ENCODE measurements at places on chromosomes 2 and 18.

DNA sequence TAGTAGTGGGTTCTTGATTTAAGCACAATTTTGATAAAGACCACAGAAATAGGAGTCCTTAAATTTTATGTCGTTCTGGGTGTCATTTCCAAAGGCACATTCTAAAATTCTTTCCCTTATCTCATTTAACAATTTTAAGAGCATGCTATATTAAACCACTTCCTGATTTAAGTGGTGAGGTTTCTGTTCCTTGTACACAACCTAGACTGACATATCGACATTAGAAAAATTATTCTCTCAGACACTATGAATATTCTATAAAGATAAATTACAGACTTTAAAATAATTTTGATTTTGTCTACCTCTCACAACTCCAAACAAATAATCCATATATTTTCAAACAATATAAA is 923.8 kb downstream of the LRP1B start:
- no peak for DNase-seq

DNA sequence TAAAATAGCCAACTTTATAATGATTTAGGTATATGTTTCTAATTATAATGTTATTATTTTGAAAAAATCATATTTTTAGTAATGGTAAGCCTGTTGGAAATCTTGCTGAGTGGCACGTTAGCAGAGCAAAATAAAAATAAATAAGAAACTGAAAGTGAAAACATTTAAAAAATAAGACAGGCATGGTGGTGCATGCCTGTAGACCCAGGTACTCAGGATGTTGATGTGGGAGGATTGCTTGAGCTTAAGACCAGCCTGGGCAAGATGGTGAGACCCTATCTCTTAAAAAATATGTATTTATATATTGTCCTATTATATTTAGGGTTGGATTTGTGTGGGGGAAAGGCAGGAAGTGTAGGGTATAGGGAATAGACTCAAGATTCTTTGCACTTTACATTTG is 15.8 kb upstream of the ANKRD12 start:
- DNase-seq, result no peak

DNA sequence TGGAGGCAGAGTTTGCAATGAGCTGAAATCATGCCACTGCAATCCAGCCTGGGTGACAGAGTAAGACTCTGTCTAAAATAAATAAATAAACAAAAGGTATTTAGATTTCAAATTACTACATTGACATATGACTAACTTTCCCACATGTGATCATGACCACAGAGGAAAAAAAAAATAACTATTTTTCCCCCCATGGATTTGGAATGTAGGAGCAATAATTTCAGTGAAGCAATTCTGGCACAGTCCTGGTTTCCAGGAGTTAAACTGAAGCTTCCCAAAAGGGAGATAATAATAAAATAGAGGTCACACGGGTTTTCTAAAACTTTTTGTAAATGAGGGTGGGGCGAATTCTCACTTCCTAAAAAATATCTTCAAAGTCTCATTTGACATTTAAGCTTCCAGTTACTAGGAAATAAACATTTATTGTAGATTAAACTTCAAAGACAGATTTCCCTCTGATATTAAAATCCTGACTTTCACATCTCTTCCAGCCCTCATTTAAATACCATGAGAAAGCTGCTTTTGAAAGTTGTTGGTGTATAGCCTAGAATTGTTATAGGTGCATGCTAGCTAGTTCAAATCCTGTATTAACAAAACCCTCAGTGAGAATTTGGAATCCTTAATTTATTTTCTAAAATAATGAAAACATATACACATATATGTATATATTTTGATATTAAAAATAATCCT is 20.7 kb downstream of the SLC19A3 start:
- no peak for DNase-seq

- no peak for DNase-seq
Measured at GRCh38 chr2:43751476-43751990, 22.3 kb upstream of the DYNC2LI1 start.

DNA sequence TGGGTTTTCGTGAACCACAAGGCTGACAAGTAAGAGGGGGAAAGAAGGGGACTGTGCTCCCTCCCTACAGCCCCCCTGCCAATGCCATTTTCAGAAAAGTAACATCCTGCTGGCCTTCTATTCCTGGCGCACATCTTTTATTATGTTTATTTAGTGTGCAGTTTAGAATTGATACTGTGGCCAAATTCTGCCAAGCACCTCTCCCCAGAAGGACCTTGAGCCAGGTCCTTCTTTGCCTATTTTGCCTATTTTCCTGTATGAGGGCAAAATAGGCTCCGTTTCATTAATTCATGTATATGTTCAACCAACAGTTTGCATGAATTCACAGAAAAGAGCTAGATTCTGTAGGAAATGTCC is 136.0 kb downstream of the MYO3B start:
- no peak for DNase-seq

GRCh38 chr18:51513517-51513916 is 316.0 kb upstream of the MEX3C start:
- no peak for DNase-seq

GRCh38 chr2:127226520-127227263 is 6.6 kb upstream of the CYP27C1 start:
- peak; percentile 16 for DNase-seq

DNA sequence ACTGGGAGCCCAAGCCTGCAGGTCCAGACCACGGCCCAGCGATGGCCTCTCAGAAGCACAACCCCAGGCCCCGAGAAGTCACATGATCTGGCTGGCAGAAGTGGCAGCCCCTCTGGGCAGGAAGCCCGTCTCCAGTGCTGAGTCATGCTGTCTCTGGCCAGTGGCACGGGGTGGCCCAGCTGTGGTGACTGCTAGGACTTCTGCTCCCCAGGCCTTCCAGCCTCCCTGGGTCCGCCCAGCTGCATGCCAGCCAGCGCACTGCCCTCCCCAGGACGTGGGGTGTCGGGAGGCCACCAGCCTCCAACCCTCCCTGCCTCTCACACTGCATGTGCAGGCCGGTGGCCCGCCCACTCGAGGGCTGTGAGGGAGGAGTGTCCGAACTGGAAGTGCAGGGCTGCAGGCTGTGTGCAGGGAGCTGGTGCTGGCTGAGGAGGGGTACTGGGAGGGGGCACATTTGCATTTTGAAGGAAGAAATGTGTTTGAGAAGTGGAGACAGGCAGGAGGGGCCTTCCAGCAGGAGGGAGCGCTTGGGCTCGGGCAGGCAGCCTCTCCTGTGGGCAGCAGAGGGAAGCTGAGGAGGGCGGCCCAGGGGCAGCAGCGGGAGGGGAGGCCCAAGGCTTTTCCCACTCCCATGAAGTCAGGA is 17.0 kb upstream of the HPCAL1 start:
- peak; percentile 79 for DNase-seq

DNA sequence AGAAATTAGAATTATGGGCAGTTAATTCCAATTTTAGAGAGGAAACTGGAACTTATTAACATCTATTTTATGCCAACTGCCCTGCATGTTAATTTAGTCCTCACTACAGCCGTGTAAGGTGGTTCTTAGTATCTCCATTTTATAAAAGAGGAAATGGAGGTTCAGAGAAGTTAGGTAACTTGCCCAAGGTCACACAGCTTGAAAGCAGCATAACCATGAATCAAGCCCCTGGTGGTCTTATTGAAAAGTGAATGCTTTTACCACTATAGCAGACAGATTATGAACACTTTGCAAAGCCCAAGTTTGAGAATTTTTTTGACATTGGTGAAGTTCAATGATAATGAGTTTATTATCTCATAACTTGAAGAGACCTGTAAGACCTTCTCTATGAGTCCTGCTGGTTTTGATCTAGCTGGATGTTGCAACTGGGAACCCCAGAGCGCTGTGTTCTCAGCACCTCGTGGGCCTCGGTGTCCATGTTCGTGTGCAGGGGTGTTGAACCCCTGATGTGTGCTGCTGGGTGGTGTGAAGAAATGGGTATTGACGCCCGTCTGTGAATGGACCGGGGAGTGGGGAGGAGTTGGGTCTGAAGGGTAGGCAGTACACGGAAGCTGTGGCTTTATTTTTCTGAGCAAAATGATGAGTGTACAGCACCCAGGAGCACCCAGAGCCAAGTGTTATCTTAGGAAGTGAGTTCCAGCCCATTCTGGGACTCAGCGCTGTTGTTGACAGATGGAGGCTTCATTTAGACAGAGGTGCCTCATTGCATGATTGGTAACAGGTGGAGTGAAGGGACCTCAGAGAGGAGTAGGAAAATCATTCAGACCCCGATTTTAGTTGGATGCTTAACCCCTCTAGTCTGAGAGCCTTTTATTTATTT is 9.7 kb downstream of the GREB1 start:
- DNase-seq, result no peak

DNA sequence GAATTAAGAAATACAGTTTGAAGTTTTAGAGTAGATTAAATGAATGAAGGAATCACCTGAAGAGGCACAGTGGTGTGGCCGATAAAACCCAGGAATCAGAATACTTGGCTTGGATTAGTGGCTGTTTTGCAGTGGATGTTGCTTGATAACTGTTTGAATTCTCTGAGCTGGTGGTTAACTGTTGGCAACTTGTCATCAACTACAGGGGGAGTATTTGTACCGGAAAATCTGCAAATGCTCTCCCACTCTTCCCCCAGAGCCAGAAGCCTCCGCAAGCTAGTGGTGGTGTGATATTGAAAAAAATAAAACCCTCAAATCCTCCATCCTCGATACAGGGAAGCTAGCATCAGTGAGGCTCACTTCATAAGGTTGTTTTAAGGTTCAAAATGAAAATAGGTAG is 326.7 kb downstream of the DPP10 start:
- DNase-seq, result no peak

DNA sequence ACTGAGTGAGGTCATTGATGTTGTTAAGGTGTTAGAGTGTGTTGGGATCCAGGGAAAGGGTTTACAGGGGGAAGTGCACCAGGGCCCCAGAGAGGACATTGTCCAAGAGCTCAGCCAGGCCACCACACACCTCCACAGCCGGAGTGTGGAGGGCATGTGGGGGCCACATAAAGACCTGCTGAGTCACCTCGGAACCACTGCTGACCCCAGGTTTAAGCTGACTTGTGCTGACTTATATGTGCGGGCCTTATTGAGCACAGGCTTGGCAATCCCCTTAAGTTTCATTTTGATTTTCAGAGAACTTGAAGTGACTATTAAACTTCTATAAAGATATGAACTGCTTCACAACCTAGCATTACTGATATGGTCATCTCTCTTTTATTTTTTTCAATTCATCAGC is 166.2 kb upstream of the MAP3K20 start:
- no peak for DNase-seq

- DNase-seq, result no peak
Measured at GRCh38 chr2:27952070-27952469, 61.5 kb downstream of the BABAM2 start.

DNA sequence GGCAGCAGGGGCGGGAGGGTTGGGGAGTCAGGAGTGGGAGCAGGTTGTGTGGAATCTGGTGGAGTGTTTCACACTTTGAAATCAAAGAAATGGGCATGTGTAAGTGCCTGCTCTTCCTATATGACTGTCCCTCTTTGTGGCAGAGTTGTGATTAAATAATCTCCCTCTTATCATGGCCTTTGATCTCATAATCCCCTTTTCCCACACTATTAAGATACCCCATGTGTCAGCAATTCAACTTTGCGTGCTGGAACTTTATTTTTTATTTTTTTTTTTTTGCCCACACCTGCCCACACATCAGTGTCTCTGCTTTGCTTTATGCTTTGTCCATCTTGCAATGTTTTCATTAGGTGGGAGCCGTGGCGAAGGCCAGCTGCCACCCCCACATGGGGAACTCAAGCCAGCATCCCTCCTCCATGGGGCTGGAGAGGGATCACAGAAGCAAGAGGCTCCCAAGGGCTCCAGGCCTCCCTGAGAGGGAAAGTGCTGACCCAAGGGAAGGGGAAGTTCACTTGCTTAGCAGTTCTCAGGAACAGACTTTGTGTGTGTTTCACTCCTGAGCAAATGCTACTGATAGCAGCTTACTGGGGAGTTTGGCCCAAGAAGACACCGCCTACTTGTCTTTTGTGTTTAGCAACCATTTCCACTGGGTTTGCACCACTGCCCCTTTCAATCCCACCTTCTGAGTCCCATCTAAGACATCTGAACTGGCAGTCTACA is 243.4 kb downstream of the BCL11A start:
- no peak for DNase-seq

- DNase-seq, result peak; percentile 78
Measured at GRCh38 chr2:191385416-191386160, 140.4 kb downstream of the MYO1B start.

DNA sequence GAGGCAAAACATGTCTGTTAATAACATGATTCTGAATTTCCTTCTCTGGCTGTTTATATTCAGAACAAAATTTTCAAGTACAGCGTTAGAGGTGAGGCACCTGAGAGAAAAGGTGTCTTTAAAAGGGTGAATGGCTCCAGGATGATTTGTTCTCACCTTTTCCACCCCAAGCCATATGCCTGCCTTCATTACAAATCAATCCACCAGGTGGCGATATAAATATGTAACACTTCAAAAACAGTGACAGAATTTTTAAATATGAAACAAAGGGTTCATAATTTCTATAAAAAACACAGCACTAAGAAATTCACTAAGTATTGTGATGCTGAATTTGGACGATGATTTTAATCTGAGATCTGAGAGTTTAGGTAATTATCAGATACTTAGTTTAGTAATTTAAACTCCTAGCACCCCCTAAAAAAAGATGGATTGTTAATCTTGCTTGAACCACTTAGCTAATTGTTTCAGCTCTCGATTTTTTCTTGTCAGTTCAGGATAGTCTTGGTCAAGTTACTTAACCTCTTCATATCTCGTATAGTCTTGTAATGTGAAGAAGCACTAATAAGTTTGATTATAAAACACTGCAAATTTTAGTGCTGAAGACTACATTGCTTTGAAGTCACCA is 528.8 kb downstream of the CPS1 start:
- DNase-seq, result peak; percentile 26

- DNase-seq, result no peak
Measured at GRCh38 chr2:181178130-181178529, 197.7 kb downstream of the UBE2E3 start.

DNA sequence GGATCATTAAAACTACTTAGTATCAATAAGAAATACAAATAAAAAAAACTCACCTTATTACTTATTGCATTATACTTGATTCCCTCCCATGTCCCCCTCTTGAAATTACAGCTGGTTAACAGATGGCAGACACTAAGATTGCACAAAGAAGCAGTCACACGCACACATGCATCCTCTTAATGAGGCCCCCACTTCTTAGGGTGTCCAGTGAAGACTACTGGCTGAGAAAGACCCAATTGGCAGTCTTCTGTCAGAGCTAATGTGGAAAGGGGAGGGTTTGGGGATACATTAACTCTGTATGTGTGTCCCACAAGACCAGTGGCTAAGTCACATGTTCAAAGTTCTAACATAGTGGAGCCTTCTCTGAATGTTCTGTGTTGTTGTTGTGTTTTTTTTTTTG is 210.7 kb downstream of the MTX2 start:
- DNase-seq, result no peak
